H1 (cell line): ENCODE measurements at places on chromosomes 7 and 10. TPM values are rescaled to one million over a fixed set of nuclear protein-coding genes. Genes with fewer than 3 reads are reported as not detected.

- H3K4me1 ChIP-seq = peaks cover 15% of the 10 kb centered on the region
- no peak overlapping the region for H3K27ac ChIP-seq
- H3K36me3 ChIP-seq = no peaks in the 10 kb centered on the region
- no peak for DNase-seq
- peaks cover 19% of the 10 kb centered on the region for H3K27me3 ChIP-seq
Measured at GRCh38 chr7:20790375-20790774, 3.7 kb upstream of the SP8 start.

DNA sequence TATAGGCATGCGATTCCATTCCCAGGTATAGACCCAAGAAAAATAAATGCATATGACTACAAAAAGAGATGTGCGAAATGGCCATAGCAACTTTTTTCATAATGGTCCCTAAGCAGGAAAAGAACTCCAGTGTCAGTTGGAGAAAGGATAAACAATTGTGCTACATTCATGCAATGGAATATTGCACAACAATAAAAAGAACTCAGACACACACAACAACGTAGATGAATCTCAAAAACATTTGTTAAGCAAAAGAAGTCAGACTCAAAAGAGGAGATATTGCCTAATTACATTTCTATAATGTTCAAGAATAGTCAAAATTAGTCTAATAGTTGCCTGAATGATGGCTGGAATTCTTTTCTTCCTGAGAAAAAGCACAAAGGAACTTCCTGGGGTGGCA is 141.1 kb upstream of the GLI3 start:
- no peaks in the 10 kb centered on the region for H3K4me1 ChIP-seq
- H3K36me3 ChIP-seq = no peaks in the 10 kb centered on the region
- H3K4me3 ChIP-seq = no peak overlapping the region
- DNase-seq = no peak
- H3K27ac ChIP-seq = no peak overlapping the region
- no peaks in the 10 kb centered on the region for H3K27me3 ChIP-seq

GRCh38 chr7:104296266-104296665 is 32.1 kb upstream of the LHFPL3 start:
- DNase-seq = no peak
- no peaks in the 10 kb centered on the region for H3K4me1 ChIP-seq
- H3K36me3 ChIP-seq = no peaks in the 10 kb centered on the region
- H3K27me3 ChIP-seq = no peaks in the 10 kb centered on the region
- no peak overlapping the region for H3K27ac ChIP-seq

- H3K36me3 ChIP-seq = no peaks in the 10 kb centered on the region
- no peak for DNase-seq
- 0 out of 2 replicates have a peak, but pooled peaks cover 2% of the 10 kb centered on the region for H3K4me1 ChIP-seq
- H3K4me3 ChIP-seq = no peak overlapping the region
- H3K27me3 ChIP-seq = no peaks in the 10 kb centered on the region
- no peak overlapping the region for H3K27ac ChIP-seq
Measured at GRCh38 chr7:100211342-100211780, 8.4 kb upstream of the PVRIG start.

The HTR5A gene
- not detected in 2 replicates for total RNA-seq

The SFTPA1 gene
- not detected in 2 replicates for total RNA-seq

GRCh38 chr7:2033586-2034135 is 199.1 kb downstream of the MAD1L1 start:
- no peaks in the 10 kb centered on the region for H3K36me3 ChIP-seq
- no peak for DNase-seq
- H3K4me1 ChIP-seq = peaks cover 16% of the 10 kb centered on the region; the same call in 1 of the 2 replicates
- no peak overlapping the region for H3K27ac ChIP-seq
- no peaks in the 10 kb centered on the region for H3K27me3 ChIP-seq
- no peak overlapping the region for H3K4me3 ChIP-seq

DNA sequence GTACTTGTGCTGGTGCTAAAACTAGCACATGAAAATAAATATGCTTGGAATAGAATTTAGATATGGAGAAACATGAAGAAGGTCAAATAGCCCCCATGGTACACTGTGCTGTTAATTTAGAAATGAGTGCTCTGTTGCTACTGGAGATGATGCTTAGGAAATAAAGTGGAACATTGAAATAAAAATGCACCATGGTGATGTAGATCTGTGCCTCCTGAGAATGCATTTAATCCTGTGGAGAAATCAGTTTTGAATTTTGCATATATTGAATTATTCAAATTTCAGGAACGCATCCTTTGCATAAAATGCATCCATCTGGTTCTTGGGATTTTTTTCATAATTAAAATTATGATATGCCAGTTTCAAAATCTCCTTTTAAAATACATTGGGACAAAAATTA is 44.5 kb downstream of the PLEKHA8 start:
- H3K27ac ChIP-seq = no peak overlapping the region
- no peak for DNase-seq
- H3K36me3 ChIP-seq = no peaks in the 10 kb centered on the region
- no peaks in the 10 kb centered on the region for H3K4me1 ChIP-seq
- H3K4me3 ChIP-seq = no peak overlapping the region
- H3K27me3 ChIP-seq = no peaks in the 10 kb centered on the region

DNA sequence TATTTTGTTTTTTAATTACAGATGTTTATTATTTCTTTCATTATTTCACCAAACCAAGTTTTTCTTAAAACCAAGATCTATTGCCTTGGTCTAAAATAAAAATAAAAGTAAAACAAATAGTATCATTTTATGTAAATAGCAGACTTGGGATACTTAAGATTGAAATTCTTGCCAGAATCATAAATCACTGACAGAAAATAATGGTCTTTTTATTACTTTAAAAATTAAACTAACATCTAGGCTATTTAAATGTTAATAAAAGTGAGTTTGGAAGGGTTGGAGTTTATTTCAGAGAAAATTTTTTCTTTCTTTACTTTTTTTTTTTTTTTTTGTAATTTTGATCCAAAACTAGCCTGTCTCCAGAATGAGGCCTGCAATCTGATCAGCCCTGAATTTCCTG is 568.0 kb upstream of the IGFBP3 start:
- DNase-seq = no peak
- no peak overlapping the region for H3K4me3 ChIP-seq
- no peaks in the 10 kb centered on the region for H3K27me3 ChIP-seq
- H3K27ac ChIP-seq = no peak overlapping the region

DNA sequence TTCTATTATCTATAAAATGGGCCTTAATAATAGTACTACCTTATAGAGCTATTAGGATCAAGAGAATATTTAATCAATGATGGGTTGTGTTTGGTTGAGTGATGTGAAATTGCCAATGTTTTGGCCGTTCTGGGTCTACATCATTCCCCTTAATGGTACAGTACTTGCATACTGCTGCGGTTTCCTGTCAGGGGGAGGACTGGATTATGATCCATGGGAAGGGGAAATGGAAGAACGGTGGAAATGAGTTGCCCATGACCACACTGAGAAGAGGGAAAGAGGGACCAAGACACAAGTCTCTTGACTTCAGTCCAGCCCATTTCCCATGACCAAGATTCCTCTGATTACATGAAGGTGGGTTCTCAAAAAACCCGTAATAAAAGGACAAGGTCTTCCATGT is 999 bp upstream of the MRPS24 start:
- H3K4me1 ChIP-seq = peaks cover 6% of the 10 kb centered on the region
- H3K36me3 ChIP-seq = peaks cover 19% of the 10 kb centered on the region; the same call in 1 of the 2 replicates
- no peak overlapping the region for H3K4me3 ChIP-seq
- H3K27ac ChIP-seq = no peak overlapping the region
- DNase-seq = no peak
